ENCODE measurements at places on chromosomes 11 and 22.

DNA sequence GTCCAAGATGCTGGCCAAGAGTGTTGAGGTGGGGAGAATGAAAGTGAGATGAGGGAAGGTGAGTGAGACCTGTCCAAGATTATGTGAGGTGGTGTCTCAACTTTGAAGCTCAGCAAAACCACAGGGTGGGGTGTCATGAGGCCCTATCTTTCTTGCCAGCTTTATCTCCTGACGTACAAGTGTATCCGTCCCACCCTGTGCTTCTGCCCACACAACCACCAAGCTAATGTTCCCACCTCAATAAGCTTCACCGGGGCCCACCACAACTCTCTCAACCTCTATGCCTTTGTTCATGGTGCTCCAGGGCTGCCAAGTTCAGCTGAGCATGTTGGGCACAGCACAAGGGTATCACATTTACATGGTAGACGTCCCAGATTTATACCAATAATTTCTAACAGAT, 7.1 kb upstream of the TPST2 start:
- DNase-seq = no peak

DNA sequence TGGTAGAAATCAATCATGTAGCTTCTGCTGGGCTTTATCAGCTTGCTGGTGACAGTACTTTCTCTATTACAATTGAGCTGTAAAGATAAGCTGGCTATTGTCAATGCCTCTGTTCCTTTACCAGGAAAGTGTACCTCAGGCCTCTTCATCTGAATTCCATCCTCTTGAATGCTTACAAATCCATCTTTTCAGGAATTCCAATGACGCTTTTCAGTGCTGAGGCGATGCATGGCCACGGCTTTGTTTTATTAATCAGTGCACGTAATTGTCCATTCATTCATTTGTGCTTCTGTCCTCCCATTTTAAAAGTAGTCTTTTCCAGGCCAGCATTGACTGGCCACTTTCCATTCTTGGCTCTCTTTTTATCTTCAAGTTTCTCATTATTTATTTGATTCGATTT, 202.0 kb downstream of the PGR start:
- no peak for DNase-seq

- no peak for DNase-seq
Measured at GRCh38 chr11:134578807-134579723, 167.0 kb upstream of the B3GAT1 start.

DNA sequence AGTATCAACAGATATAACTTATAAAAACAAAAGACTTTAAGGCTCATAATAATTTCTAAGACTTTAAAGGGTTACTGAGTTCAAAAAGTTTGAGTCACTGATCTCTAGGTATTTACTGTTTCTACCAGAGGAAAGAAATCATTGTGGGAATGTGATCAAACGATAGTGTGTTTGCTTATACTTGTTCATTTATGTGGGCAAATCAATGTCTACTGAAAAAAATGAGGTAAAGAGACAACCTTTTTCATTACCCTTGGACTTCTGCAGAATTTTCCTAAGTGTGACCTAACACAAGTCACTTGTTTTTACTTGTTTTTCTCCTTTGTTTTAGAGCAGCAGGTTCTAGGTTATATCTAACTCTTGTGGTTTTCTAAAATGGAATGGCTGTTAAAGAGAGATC, 65.4 kb downstream of the PRR5L start:
- DNase-seq = no peak

DNA sequence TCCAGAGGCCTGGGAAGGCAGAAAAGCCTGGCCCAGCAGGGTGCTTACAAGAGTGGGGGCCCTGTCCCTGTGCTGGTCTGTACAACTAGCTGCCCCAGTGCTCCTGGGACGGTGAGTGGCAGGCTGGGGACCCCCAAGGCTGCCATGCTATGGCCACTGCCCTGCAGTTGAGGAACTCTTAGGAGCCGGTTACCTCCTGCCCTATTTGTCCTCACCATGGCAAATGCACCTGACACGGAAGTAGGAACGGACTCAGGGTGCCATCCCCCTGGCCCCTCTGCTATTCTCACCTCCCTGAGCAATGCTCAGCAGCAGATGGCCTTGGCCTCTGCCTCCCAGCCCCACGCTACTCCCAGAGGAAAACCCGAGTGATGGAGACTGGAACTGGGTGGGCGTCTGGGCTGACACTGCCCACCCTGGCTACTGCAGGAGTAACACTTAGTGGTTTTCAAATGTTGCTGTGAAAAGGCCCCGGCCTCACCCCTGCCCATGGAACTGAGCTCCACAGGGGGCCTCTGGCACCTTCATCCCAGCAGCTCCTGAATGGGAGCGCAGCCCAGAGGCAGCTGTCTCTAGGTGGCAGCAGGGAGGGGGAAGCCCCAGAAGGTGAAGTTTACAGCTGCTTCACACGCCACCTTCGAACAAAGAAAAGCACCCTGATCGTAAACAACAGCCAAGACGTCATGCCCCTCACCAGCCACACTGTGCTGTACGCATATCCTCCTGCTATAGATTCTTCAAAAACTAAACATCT, 105.3 kb downstream of the CTTN start:
- no peak for DNase-seq

DNA sequence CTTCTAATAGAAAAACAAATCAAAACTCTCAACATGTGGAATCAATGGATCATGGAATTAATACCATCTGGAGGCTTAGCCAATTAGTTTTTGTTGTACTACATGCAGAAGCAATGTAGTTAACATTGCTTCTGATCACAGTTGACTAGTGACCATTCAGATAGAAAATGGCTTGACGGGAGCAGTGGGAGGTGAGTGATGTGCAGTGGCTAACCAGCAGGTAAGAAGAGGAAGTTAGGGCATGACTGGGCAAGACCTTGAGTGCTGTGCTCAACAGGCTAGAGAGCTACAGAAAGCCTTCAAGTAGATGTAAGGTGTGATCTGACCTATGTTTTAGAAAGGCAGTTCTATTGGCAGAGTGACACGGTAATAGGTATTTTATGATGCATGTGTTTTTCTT, 60.7 kb upstream of the ALKBH3 start:
- DNase-seq = no peak

- no peak for DNase-seq
Measured at GRCh38 chr11:133697603-133698180, 147.6 kb downstream of the SPATA19 start.

- peak; percentile 41 for DNase-seq
Measured at GRCh38 chr22:37484480-37485394, 1.4 kb downstream of the MFNG start.

Measured in choroid plexus epithelial cell (primary cell).